Activated CD4-positive, CD25-positive, alpha-beta regulatory T cell treated with anti-CD3 and anti-CD28 coated beads, Interleukin-2, amount 50 U/mL, for 24 hours (primary cell): ENCODE measurements at places on chromosomes 11 and 22.
A peak's percentile ranks its signal among the peaks of the same experiment; 100 is the strongest.

DNA sequence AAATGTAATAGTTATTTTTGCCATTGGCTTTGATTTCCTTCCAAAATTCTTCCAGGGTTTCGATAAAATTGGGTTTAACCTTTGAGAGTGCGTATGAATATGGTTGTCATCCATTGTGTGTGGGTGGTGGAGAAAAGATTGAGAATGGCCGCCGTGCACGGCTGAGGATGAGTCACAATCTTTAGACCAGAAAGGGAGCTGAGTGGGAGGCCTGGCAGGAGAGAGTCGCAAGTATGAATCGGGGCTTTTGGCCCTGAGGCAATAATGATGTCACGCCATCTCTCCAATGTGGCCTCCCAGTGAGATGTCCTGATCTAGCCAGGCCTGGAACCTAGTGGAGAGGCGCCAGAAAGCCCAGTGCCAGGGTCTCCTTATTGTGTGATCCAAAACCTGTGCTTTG is 33.1 kb upstream of the SMPD1 start:
- peak; percentile 80 for ATAC-seq

DNA sequence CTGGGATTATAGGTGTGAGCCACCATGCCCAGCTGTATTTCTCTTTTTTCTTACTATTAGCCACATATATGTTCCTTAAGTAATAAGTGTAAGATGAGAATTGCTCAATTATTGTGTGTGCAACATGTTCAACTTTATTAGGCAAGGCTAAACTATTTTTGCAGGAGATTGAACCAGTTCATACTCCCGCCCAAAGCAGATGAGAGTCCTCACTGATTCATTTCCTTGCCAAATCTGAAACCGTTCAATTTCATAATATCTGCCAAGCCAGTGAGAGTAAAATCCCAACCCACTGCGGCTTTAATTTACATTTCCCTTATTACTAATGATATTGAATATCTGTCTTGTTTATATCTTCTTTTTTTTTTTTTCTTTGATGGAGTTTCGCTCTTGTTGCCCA is 48.4 kb downstream of the KCNJ4 start:
- ATAC-seq, result no peak

DNA sequence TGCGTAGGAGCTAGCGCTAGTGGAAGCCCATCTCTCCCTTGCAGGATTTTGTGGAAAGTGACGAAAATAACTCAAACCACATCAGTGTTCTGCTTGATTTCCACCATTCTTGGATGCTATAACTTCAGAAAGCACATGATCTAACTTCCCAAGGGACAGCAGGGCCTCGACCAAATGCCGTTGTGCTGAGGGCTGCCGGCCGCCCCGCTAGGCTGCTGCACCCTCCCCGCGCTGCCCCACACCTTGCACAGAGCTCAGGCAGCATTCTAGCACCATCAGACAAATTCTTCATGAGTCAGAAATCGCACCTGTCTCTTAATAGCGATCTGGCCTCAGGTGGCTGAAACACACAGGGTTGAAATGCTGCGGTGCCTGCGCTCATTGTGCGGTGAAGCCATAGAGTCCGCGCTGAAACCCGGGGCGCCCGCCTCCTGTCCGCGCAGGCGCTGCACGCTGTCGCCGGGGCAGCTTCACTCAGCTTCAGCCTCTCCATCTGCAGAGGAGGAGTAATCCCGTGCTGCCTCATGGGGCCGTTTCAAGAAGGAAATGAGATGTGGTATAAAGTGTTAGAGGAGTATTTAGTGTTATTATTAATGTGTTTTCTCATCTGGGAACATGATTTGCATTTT is 59.2 kb upstream of the B3GAT1 start:
- ATAC-seq, result no peak

DNA sequence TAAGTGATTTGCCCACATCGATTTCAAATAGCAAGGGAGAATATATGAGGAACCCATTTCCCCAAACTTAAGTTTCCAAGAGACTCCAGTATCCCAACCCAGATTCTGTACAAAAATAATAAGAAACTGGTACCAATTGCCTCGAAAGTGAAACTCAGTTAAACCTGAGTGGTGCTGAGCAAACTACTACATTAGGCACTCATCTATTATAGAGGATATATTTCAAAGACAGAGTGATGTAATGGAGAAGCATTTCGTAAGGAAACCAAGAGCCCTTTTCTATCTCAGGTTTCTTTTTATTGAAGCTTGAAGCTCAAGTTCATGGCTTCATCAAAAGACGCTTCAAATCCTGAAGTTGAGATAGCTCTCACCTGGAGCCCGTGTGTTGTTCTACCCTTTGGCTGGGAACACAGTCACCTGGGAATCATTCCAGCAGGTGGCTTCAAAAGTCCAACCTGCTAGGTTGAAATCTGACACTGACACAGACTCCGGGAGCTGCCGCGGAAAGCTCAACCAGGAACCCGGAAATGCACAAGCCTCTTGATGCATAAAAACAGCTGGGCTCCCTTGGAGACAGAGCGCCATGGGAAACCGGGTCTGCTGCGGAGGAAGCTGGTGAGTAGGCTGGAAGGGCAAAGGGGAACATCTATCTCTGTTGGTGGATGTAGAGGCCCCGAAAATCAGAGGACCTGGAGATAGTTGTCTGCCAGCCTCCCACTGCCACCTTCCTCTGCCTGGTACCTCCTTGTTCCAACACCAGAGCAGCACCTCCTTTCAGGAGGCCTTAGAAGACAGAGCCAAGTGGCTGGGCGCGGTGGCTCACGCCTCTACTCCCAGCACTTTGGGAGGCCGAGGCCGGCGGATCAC is at the start of gene C11orf52:
Gene C11orf52 (plus strand): TSS at position 524 of the 867 bp plus-strand sequence. CDS start 60 bp downstream, at position 584.
- no peak for ATAC-seq

DNA sequence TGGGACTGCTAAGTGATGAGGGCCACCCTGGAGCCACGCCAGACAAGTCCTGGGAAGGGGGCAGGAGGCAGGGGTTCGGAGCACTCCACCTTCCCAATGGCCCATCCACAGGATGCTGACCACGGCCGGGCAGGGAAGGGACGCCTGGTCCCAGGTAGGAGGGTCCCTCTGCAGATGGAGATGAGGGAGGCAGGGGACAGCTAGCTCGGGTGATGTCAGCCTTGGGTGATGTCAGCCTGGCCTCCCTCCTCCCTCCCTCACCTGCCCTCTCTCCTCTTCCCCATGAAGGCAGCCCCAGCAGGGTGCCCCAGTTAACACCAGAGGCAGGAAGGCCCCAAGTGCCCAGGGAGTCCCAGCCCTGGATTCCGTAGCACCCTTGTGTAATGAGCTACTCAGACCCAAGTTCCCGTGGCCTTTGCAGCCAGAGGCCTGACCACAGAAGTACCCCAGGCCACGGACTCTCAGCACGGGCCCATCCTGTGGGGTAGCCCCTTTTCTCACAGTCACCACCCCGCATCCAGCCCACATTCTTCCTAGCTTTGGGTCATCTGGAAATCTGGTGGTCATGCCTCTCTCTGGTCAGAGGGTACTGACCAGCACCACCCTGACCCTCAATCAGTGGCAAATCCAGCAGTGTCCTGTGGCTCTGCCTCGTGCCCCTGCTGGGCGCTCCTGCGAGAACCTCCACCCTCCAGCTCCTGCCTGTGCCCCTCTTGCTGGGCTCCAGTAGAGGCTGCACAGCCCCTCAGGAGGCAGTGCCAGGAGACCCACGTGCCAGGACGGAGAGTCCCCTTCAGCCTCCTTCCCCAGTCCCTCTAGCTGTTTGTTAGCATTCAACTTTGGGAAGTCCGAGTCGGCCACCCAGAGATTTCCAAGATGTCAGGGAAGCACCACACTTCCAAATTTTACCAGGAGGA is 47.4 kb downstream of the SHANK2 start:
- no peak for ATAC-seq

- ATAC-seq, result no peak
Observed at GRCh38 chr11:126104420-126104819, 41.8 kb upstream of the CDON start.

- no peak for ATAC-seq
Observed at GRCh38 chr11:14029971-14030920, 67.7 kb downstream of the SPON1 start.
